ENCODE measurements at places on chromosomes 16 and 17.

- DNase-seq, result no peak
These were observed 144.0 kb downstream of the SOX9 start for GRCh38 chr17:72264682-72265405.

DNA sequence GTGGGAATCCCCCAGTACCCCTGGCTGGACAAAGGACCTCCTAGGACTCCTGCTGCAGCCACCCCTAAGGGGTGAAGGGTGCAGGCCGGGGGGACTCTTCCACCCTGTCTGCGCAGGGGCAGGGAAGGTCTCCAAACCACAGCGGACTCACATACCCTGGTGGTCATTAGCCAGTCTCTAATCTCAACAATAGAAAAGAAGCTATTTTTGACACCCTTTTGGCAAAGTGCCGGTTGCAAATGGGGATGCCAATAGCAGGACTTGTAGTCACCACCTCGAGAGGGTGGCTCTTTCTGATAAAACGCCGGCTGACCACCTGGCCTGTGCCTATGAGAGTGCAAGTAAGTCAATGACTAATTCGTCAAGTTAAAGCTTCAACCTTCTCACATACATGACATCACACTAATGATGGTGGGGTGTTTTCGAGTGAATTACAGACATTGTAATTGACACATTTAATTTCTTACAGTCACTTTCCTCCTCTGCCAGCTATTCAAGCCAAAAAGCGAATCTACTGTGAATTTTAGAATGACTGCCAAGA, 23.1 kb upstream of the DNAH17 start:
- DNase-seq, result no peak

GRCh38 chr17:67156269-67157199, 88.5 kb downstream of the HELZ start:
- no peak for DNase-seq

DNA sequence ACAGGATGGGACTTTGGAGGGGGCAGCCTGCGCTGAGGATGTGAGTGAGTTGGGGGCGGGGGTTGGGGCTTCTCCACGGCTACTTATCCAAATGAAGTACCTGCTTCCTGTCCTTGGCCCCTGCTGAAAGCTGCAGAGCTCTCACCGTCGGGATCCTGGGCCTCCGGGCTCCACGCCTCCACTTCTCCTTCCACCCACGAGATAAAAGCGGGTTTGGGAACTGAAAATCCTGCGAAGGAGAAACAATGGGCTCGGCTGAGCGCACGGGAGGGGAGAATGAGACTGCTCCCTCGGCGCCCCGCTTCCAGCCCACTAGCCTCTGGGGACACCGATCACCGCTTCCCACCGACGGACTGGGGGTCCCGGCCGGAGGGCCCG, 486 bp downstream of the ZNF785 start:
- DNase-seq, result peak; percentile 37

DNA sequence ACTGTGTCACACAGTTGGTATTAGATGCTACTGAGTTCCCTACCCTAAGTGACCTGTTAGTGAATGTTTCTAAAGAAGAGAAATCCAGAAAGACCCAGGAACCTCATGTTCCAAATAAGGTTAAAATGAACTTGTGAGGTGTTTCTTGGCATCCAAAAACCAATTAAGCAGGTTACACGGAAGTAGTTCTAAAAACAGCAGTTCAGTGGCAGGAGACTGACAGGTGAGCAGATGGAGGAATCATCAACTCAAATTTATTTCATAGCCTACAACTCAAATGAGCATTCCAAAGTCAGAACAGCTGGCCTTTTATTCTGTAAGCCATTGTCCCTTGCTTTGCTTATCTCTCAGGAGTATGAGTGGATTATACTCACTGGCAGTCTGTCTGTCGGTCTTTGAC, 188.3 kb downstream of the IRX3 start:
- peak; percentile 58 for DNase-seq

GRCh38 chr17:41917192-41917591, 1.6 kb downstream of the ACLY start:
- DNase-seq, result no peak

- no peak for DNase-seq
These were observed 121.4 kb downstream of the C16orf78 start for GRCh38 chr16:49494891-49495566.

DNA sequence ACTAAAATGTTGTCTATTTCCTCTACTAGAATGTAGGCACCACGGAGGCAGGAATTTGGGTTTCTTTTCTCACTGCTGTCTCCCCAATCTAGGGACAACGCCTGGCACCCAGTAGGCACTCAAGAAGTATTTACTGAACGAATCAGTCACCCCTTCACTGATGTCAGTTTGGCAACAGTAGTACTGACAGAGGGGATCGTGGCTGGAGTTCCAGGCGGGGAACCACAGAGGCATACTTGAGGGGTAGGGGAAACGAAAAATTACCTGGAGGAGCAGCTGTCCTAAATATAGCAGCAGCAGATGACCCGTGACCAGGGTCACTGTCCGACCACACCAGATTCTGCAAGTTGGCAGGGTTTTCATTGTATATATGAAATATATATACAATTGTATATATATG, 33.3 kb downstream of the TRIM25 start:
- DNase-seq, result no peak

GRCh38 chr16:51592535-51593300, 441.6 kb upstream of the SALL1 start:
- DNase-seq, result peak; percentile 24

DNA sequence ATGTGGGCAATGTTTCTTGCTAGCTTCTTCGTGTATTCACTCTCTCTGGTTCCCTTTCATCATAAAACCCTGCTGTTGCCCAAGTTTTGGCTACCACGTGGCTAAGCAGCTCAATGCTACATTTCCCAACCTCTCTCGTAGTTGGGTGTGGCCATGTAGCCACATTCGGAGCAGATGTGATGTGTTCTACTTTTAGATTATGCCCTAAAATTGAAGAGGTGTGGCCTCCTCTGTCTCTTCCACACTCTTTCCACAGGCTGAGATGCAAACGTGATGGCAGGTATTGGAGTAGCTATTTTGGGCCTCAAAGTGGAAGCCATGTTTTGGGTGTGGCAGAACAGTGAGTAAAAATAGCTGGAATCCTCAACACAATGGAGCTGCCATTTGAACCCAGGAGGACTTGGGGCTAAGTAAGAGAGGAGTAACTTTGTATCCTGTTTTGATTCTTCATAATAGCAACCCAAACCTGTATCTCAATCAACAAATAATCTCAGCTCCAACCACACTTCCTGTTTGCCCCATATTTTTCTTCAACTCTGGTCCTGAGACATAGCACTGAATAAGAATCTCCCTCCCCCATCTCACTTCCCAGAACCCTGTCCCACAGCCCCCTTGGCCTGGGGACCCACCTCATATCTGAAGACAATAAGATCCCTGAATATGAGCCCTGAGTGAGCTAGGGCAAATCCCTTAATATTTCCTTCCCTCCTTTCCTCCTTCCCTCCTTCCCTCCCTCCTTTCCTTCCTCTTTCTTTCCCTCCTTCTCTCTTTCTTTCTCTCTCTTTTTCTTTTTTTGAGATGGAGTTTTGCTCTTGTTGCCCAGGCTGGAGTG, 4.0 kb downstream of the NUPR1 start:
- DNase-seq, result no peak

DNA sequence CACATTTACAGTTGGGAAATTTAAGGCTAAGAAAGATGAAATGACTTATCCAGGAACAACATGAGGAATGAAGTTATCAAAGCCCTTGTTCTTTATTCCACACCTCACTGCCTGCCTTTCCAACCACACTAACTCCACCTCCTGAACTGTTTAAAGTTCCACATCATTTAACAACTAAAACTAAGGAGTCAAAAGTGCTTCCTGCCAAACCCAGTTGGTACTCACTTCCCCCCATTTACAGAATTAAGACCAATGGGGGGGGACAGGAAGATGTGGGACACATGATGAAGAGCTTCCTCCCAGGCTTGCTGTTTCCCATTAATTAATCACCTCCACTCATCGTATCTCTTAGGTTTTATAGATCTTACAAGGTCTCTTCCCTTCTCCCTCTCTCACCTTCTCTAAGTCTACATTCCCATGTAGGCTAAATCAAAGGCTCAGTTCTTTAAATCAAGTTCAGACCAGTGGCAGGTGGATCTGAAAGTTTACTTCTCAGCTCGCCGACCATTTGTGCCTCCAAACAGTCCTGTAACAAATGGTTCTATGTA, 19.2 kb upstream of the TMEM101 start:
- no peak for DNase-seq

DNA sequence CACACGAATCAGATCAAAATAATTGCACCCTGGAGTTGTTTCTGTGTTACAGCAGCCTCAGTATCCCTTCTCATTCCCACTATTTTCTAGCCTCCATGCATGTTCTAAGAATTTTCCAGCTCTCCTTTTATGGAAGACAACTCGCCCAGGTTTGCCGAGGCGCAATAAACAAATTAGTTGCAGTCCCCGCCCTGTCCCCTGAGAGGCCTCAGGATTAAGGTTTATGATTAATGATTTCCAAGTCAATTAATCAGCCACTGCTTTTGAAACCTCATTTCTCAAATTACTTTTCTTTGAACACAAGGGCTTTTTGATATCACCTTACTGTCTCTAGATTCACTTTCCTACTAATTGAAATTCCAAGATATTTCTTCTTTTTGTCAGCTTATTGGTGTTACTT, 138.3 kb upstream of the HSBP1 start:
- DNase-seq, result no peak

GRCh38 chr17:17919169-17920107, 52.8 kb downstream of the TOM1L2 start:
- DNase-seq, result peak; percentile 64

DNA sequence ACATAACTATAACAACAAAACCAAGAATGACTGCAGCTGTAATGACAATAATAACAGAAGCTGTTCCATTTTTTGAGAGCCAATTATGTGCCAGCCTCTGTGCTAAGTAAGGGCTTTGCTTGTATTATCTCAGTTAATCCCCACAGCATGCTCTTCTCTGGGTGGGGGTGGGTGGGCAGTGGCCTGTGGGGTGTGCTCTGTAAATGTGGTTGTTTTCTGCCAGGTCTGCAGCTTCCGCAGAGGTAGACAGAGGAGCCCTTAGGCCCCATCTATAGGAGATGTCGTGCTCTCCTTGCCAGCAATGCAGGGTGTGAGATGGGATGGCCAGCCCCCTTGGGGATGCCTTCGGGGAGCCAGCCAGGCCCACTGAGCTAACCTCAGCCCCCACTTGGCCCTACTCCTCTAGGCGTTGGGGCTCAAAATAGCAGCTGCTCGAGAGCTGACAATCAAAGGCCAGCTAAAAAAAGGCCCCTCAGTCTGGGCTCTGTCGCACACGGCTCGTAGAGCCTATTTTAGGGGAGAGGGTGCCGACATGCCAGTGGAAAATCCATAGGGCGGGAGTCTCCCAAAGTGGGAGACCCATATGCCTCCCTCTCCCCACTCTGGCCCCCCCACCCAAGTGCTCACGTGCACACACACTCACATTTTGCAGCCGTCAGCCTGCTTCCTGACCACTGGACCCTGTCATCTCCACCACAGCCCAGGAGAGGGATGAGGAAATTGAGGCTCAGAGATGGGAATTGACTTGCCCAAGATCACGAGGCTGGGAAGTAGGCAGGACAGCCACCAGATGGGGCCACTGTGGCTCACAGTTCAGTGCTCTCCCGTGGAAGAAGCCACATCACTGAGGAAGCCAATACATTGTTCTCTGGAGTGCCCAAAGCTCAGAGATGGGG, 15.8 kb downstream of the CDH16 start:
- DNase-seq, result no peak

DNA sequence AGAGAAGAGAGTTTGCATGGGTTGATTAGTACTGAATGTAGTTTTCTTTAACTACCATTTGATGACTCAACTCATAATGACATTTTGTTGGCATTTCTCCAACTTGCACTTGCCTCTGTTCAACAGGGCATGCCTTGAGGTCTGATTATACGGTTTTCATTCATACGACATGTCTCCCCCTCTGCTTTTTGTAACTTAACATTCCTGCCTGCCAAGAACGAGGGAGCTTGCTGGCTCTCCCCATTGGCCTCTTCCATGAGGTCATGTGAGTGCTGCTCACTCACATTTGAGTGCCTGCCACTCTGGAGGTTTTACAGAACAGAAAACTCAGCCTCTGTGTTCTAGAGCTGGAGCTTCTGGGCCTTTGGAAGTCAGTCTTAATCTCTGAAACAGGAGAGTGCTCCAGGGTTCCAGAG, 19.7 kb downstream of the MAP2K6 start:
- peak; percentile 82 for DNase-seq

DNA sequence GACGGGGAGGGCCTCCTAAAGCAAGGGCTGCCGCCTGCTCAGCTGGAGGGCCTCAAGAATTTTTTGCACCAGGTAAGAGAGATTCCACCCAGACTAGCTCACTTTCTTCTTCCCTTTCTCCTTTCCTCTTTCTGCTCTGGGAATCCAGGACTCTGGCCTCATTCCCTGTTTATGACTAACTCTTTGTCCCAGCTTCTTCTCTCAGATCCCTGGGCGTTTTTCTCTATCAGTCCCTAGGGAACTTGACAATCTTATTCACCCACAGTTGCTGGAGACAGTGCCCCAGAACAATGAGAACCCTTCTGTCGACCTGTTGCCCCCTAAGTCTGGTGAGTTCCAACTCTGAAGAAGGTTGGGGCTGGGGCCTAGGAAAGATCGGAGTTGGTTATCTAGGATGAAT, 15.6 kb downstream of the CNTROB start:
- no peak for DNase-seq

DNA sequence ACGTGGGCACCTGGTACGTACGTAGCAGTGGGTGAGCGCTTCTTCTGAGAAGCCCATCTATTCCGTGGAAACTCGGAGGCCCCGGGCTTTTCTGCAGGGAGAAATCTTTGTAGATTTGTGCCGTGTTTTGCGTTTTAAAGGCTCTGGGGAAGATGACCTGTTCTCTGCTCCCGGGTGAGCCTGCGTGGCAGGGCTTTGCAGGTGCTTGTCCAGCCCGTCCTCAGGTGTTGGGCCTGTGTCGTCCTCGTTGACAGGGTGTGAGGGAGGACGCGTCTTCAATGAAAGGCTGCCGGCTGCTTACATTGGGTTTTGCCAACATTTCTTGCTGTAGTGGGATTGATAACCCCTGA, 87.5 kb upstream of the ZNF750 start:
- DNase-seq, result no peak

DNA sequence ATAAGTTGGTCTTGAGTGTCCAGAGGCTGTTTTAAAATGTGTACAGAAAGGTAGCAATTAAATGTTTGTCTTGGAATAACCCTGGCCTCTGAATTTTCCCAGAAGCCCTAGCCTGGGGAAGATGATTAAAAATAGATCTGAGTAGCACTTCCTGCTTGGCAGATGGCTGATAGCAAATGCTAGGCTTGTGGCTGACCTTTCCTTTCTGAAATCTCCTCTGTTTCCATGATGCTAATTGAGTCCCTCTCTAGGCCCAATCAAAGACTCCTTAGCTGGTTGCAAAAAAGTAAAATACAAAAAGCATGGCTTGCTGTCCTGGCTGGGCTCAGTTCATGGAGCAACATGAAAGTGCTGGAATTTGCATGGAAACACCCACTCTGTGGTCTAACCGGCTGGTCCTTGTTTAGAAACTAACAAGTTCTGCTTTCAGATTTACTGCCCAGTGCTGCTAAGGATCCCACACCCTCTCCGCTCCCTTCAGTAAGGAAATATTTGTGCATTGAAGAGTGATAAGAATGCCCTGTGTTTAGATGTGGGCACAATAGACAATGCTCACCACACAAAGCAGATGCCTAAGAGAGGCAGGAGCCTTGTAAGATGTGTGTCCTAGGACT, 40.8 kb downstream of the YPEL2 start:
- no peak for DNase-seq
